NCI-H2107 (cell line): ENCODE measurements at places on chromosomes 5 and 9.

DNA sequence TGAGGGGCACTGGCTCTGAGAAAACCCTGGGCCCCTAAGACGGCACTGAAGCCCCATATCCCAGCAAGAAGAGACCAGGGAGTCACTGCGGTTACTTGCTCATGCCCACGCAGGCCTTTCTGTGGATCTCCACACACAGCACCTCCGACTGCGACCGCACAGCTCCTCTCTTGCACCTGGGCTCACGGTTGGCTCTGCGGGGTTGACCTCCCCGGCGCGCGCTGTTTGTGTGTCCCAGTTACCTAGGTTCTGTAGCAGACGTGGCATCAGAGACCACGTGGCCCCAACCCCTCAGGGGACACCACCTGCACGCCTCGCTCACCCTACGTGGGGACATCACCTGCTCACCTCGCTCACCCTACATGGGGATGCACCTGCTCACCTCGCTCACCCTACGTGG lies 12.7 kb downstream of the LPCAT1 start:
- DNase-seq: no peak

DNA sequence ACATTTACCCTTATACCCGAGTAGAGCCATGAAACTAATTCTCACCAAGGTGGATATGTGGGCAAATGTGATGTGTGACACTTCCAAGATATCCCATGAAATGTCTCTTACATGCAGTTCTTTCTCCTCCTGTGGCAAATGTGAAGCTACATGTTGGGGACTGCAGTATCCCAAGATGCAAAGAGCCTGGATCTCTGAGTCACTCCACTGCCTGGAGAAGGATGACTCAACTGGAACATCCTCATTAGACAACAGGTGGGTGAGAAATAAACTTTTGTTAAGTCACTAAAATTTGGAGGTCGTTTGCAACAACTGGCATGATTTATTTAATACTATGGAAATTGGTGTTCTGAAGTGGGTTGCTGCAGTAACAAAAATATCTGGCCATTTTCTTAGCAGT lies 36.5 kb upstream of the TENT4A start:
- no peak for DNase-seq

DNA sequence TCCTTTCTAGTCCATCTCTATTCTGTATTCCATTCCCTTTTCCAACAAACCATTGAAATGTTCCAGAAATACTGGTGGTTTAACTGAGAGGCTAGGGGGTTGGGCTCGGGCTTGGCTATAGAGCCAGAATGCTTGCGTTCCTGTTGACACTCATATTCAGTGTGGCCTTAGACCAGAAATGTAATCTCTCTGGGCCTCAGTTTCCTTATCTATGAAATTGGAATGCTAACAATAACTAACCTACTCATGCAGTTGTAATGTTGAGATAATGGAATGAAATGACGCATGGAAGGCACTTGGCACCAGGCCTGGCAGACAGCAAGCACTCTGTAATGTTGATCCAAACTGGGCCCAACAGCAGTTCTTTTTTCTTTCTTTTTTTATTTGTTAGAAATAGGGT lies 26.8 kb downstream of the JADE2 start:
- no peak for DNase-seq

- DNase-seq: no peak
These were observed 10.4 kb downstream of the UIMC1 start for GRCh38 chr5:176995896-176996767.

DNA sequence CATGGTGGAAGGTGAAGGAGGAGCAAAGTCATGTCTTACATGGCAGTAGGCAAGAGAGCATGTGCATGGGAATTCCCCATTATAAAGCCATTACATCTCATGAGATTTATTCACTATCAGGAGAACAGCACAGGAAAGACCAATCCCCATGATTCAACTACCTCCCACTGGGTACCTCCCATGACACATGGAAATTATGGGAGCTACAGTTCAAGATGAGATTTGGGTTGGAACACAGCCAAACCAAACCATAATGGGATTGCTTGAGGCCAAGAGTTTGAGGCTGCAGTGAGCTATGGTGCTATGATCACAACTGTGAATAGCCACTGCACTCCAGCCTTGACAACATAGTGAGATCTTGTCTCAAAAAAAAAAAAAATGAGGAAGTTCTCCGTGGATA lies 581.8 kb downstream of the TAF11L14 start:
- no peak for DNase-seq

DNA sequence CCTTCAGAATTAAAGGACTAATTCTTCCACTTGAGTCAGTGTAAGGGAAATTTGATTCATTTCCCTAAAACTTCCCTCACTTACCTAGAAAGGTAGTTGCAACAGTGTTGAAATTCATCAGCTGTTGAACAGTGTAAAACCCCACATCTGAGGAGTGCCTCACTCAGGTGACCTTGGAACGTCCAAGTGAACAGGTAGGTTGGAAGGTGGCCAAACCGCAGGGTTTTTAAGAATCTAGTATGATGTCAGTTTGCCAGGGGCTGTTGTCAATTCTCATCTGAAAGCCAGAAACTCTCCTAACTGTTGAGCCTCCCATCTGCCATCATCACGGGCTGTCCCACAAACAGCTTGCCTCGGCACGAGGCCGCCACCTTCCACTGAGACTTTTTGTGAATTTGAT lies 105.7 kb downstream of the TMEM174 start:
- no peak for DNase-seq

DNA sequence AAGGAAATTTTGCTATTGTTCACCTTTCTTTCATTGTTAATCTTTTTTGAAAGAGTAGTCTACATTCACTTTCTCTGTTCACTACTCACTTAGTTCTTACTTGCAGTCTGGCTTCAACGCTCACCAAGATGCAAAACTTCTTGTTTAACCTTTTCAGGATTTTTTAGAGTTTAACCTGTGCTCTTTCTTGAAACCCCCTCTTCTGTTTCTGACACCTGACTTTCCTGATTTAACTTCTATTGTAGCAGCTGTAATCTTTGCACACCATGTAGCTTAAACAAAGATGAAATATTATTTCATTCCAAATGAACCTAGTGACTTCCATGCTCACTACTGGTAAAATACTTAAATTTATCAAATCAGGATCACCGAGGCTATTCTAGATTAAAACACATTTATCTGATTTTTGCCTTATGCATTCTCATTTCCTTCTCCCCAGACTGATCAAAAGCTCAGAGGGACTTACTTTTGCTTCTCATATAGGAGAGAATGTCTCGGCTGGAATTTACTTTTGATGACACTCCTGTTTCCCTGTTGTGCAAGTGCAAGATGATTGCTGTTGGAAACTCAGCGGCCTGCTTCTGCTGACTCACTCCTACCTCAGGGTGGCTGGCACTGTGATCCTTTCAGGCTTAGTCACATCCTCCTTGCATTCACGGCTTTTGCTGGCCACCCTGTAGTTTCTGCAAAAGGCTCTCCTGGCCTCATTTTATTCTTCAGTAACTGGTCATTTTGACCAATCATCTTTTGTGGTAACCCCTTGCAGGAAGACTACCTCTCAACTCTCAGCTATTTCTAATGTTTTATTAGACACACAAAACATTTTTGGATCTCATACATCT lies 109.3 kb upstream of the IFNE start:
- DNase-seq: no peak

- no peak for DNase-seq
These were observed 21.4 kb downstream of the DIAPH1 start for GRCh38 chr5:141597394-141597793.

GRCh38 chr9:135081731-135082130 lies 5.7 kb upstream of the OLFM1 start:
- DNase-seq: no peak

DNA sequence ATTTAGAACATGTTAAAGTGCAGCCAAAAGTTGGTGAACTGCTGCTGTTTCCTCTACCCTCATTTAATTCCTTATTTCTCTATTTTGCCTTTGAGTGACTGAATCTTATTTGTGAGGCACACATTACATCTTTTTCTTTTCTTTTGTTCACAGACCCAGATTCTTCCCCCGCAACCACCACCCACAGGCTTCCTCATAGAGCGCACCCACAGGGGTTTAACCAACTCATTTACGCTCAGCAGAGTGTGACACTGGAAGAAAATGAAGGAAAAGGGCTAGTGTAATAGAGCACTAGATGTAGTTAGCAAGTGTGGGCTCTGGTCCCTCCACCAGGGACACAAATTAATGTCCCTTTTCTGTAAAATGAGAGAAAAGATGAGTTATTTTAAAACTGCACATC lies 200.7 kb downstream of the PARP8 start:
- DNase-seq: no peak

DNA sequence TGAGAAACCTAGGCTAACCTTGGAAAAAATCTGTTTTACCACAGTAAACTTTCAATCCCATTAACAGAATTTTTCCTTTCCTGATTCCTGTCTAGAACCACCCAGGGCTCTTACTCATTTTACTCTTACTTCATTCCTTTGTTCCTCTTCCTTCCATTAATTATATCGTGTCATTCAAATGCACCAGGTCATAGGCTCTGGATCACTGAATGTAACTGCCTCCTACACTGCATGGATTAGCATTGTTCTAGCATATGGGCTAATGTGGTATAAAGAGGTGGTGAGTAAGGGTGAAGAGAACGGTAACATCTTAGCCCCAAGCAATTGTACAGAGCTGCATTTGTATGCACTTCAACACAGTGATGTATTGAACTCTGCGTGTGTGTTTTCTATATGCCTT lies 49.5 kb upstream of the SPINK5 start:
- DNase-seq: no peak

DNA sequence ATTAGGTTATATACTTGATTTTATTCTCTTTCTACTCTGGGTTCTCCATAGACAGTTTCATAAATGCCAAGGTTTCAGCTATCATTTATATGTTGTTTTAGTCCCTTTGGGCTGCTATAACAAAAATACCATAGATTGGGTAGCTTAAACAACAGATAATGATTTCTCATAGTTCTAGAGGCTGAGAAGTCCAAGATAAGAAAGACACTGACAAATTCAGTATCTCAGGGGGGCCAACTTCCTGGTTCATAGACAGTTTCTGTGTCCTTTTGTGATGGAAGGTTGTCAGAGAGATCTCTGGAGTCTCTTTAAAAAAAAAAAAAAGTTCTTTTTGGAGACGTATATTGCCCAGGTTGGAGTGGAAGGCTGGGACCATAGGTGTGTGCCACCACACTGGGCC lies 113.3 kb downstream of the SCAMP1 start:
- DNase-seq: no peak

DNA sequence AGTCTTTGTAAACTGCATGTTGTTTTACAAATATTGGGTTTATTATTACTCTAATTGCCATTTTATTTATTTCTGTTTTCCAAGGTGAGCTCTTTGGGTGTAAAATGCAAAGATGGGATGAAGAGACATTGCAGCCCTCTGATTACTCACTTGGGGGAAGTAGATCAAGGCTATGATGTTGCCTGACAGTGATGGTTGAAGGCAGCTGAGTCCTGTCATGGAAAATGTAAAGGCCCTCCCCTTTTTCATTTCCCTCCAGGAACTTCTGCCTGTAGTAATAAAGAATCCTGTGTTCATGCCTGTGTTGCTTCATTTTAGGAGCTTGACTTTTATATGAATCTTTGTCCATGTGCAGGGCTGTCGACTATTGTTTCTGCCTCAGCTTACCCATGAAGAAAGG lies 605.4 kb upstream of the CLINT1 start:
- DNase-seq: no peak

DNA sequence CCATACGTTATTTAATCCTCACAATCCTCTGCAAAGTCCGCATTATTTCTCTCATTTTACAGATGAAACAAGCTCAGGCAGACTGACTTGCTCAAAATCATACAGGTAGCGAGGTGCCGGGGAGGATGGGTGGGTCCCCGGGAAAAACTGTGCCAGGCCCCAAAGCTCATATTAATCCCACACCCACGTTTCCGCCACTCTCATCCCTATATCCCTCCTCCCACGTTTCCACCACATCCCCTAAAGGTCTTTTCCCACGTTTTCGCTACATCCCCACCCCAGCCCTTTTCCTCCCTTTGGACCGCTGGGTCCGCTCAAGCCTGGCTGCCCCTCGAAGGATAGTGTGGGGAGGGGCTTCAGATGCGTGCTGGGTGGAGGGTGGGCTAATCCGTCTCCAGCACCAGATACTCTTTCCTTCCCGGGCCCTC lies 434 bp upstream of the FSD1L start:
- no peak for DNase-seq

DNA sequence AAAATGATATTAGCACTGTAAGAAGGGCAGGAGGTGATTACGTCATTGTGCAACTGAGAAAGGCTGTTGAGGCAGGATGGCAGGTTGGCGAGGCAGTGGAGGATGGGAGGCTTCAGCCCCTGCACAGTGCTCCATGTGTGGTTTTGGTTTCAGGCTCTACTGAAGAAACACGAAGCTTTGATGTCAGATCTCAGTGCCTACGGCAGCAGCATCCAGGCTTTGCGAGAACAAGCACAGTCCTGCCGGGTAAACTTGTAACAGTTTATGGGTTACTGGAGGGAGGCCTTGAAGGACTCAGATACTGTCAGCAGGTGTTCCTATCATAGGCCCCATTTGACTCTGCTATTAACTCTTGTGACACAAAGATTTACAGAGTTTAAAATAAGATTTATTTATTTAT lies 35.1 kb downstream of the SPTAN1 start:
- DNase-seq: no peak

- DNase-seq: no peak
These were observed 26.0 kb downstream of the TMEM174 start for GRCh38 chr5:73198833-73199592.

DNA sequence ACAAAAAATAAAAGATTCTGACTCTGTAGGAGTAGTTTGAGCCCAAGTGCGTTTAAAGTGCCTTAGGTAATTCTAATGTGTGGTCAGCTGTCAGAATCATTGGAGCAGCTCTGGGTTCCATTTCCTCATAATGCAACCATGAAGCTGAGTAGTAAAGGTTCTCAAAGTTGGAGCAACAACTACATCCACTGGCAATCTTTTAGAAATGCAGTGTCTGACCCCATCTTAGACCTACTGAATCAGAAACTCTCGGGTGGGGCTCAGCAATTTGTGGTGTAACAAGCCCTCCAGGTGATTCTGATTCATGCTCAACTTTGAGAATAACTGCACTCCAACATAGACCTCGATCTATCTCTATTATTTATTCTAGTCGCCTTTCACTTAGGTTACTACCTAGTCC lies 7.6 kb upstream of the ALDH1A1 start:
- DNase-seq: no peak

GRCh38 chr5:179865491-179866240 lies 7.0 kb upstream of the MRNIP start:
- DNase-seq: no peak

GRCh38 chr9:23824830-23825591 lies 1.0 kb downstream of the ELAVL2 start:
- no peak for DNase-seq

GRCh38 chr9:297104-297972 lies 82.7 kb downstream of the DOCK8 start:
- no peak for DNase-seq

GRCh38 chr5:3642231-3642630 lies 46.6 kb downstream of the IRX1 start:
- DNase-seq: no peak
